ENCODE measurements at places on chromosomes 4 and X. TPM values are rescaled to one million over a fixed set of nuclear protein-coding genes. Genes with fewer than 3 reads are reported as not detected.

The CCDC158 gene
- total RNA-seq = 4.3 TPM

The LRIT3 gene
- 0.59 TPM for total RNA-seq

DNA sequence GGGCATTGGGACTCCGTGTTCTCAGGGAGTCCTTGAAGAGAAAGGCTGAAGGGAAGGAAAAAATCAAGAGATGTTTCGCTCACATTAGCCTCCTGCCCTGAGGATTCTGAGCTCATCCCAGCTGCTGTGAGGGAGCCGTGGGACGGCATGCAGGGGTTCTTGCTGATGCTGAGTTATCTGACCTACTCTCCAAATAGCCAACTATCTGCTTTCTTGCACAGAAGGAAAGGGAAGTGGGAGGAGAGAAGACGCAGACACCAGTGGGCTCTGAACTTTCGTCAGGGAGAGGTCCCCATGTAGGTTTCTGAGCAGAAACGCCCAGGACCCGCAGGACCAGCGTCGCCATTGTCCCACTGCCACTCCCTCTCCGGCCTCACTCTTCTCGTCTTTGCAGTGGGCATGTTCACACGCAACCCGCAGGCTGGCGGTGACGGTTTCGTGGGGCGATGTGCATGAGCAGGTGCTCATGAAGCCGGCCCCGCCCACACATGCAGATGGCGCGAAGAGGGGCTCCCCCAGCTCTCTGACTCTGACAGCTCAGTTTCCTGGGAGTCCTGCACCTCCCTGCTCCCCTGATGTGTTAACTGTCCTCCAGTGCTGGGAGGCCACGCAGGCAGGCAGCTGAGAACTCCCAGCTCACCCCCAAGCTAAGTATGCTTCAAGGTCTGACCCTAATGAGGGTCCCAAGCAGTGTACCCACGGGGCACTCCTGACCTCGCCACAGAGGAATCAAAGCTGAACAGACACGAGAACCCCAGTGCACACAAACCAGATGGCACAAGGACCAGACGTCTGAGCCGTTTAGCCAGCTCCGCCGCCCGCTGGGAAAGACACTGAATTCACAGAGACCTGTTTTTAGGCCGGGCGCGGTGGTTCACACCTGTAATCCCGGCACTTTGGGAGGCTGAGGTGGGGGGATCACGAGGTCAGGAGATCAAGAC, 13.6 kb upstream of the ABLIM2 start:
- no peak overlapping the region for H3K4me3 ChIP-seq
- H3K4me1 ChIP-seq = no peaks in the 10 kb centered on the region
- H3K27me3 ChIP-seq = peaks cover 4% of the 10 kb centered on the region
- H3K36me3 ChIP-seq = no peaks in the 10 kb centered on the region
- no peak overlapping the region for H3K27ac ChIP-seq

The MGARP gene
- total RNA-seq = 3.8 TPM

DNA sequence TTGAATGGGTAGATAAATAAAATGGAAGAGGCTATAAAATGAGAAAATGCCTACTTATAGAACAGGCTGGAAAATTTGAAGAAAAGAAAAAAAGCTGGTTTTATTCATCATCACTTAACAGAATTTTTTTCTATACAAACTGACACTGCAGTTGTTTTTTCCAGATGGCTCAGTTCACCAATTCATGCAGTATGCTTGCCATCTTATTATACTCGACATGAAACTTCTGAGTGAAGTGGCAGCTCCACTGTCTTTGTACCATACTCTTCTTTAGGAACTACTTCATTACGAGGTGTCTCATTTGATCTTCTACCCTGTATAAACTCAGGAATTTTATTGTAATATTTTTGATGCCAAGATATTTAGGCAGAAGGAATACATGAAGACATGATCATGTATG, 153.0 kb downstream of the KDM6A start:
- no peaks in the 10 kb centered on the region for H3K36me3 ChIP-seq
- no peak overlapping the region for H3K27ac ChIP-seq
- DNase-seq = no peak
- no peaks in the 10 kb centered on the region for H3K4me1 ChIP-seq

- H3K4me1 ChIP-seq = no peaks in the 10 kb centered on the region
- no peaks in the 10 kb centered on the region for H3K27me3 ChIP-seq
- H3K4me3 ChIP-seq = no peak overlapping the region
- H3K27ac ChIP-seq = no peak overlapping the region
Measured at GRCh38 chr4:119643306-119644042, 14.9 kb upstream of the PDE5A start.

- H3K4me1 ChIP-seq = no peaks in the 10 kb centered on the region
- H3K4me3 ChIP-seq = no peak overlapping the region
- H3K27me3 ChIP-seq = peaks cover 13% of the 10 kb centered on the region
- DNase-seq = no peak
- H3K36me3 ChIP-seq = no peaks in the 10 kb centered on the region
Measured at GRCh38 chrX:74446876-74447275, 25.6 kb downstream of the SLC16A2 start.

The ASB12 gene
- 0.29 TPM for total RNA-seq

DNA sequence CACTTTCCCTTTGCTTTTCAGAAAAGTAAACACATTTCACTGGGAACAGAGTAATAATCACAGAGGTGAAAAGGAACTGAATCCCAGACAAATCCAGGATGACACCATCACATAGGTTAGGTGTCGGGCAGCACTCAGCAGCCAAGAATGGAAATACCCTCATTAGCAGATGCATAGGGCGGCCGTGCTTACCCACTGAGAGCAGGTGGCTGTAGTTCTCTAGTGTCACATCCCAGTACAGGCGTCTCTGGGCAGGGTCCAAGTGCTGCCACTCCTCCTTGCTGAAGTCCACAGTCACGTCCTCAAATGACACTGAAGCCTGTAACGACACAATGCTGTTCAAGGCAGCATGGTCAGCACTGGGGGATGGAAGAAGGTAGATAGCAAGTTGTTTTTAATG, 26.9 kb downstream of the ZNF41 start:
- no peaks in the 10 kb centered on the region for H3K36me3 ChIP-seq
- no peaks in the 10 kb centered on the region for H3K4me1 ChIP-seq
- H3K4me3 ChIP-seq = no peak overlapping the region
- no peak for DNase-seq
- peaks cover 2% of the 10 kb centered on the region for H3K27me3 ChIP-seq

- no peaks in the 10 kb centered on the region for H3K36me3 ChIP-seq
- H3K27ac ChIP-seq = no peak overlapping the region
- no peak for DNase-seq
- no peak overlapping the region for H3K4me3 ChIP-seq
- H3K4me1 ChIP-seq = no peaks in the 10 kb centered on the region
- no peaks in the 10 kb centered on the region for H3K27me3 ChIP-seq
Measured at GRCh38 chr4:11548597-11549082, 119.9 kb upstream of the HS3ST1 start.

The HS3ST1 gene
- 3.8 TPM for total RNA-seq

The UGT2B15 gene
- 2.0 TPM for total RNA-seq

- H3K27me3 ChIP-seq = no peaks in the 10 kb centered on the region
- H3K4me1 ChIP-seq = no peaks in the 10 kb centered on the region
- H3K36me3 ChIP-seq = no peaks in the 10 kb centered on the region
- no peak overlapping the region for H3K4me3 ChIP-seq
- no peak for DNase-seq
- no peak overlapping the region for H3K27ac ChIP-seq
Measured at GRCh38 chr4:160772668-160773067, 1391.1 kb downstream of the FSTL5 start.

GRCh38 chrX:14618177-14618965, 89.0 kb downstream of the GLRA2 start:
- no peaks in the 10 kb centered on the region for H3K27me3 ChIP-seq
- H3K36me3 ChIP-seq = no peaks in the 10 kb centered on the region
- H3K4me3 ChIP-seq = no peak overlapping the region
- no peak overlapping the region for H3K27ac ChIP-seq
- no peak for DNase-seq
- no peaks in the 10 kb centered on the region for H3K4me1 ChIP-seq

DNA sequence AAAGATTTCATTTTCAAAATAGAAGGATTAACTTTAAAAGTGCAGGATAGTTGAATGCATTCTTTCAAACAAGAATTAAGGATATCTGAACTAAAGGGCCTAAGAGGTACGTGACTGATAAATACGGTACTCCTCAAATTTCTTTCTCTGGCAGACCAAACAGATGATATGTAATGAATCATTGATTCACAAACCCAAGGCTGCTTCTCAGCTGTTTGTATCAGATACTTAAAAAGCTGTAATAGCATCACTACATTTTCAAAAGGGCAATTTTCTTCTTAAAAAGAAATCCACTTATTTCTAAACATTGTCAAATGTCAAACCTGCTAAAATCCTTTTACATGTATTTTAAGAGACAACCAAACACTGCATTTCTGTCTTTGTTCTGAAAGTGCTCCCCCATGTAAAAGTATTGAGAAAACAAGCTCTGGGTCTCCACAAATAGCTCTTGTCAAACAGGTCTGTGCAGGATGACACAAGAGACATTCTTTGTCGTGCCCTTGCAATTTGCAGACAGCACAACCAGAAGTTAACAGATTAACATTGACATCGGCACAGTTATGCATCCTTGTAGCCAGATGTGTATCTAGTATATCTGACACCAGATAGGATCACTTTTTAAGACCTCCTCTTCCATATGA, 82.0 kb downstream of the MANBA start:
- no peak overlapping the region for H3K4me3 ChIP-seq
- no peak for DNase-seq
- H3K36me3 ChIP-seq = peaks cover 7% of the 10 kb centered on the region
- no peak overlapping the region for H3K27ac ChIP-seq

The TKTL1 gene
- not detected for total RNA-seq

The ITIH6 gene
- 1.3 TPM for total RNA-seq

- DNase-seq = no peak
- no peak overlapping the region for H3K4me3 ChIP-seq
- H3K27me3 ChIP-seq = peaks cover 52% of the 10 kb centered on the region
- H3K27ac ChIP-seq = no peak overlapping the region
Measured at GRCh38 chrX:39582091-39582490, 515.7 kb downstream of the BCOR start.

The CT45A1 gene
- not detected for total RNA-seq

DNA sequence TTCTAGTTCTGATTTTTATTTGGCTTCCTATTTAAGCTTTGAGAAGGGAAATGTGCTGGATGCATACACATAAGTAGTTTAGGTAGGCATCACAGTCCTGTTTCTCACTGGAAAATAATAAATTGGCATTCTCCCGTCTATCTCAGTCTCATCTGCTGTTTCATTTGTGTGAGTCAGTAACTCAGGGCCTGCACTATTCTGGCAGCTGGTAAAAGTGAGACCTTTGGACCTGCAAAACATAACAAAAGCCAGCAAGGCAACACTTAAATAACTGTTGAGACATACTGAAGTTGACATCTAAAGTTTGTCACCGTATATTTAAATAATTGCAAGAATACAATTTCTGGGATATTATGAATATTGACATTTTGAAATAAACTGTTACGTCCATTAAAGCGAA, 8.6 kb upstream of the UBQLN2 start:
- no peaks in the 10 kb centered on the region for H3K36me3 ChIP-seq
- H3K27me3 ChIP-seq = no peaks in the 10 kb centered on the region
- no peaks in the 10 kb centered on the region for H3K4me1 ChIP-seq
- no peak overlapping the region for H3K27ac ChIP-seq

GRCh38 chrX:33808636-33809035, 323.5 kb downstream of the FAM47A start:
- no peaks in the 10 kb centered on the region for H3K27me3 ChIP-seq
- H3K36me3 ChIP-seq = no peaks in the 10 kb centered on the region
- DNase-seq = no peak

GRCh38 chr4:7983296-7983695, 43.6 kb upstream of the AFAP1 start:
- no peaks in the 10 kb centered on the region for H3K27me3 ChIP-seq
- no peak overlapping the region for H3K27ac ChIP-seq
- no peak overlapping the region for H3K4me3 ChIP-seq
- H3K4me1 ChIP-seq = no peaks in the 10 kb centered on the region
- H3K36me3 ChIP-seq = no peaks in the 10 kb centered on the region
- no peak for DNase-seq

- H3K27me3 ChIP-seq = peaks cover 62% of the 10 kb centered on the region
- no peaks in the 10 kb centered on the region for H3K4me1 ChIP-seq
- H3K4me3 ChIP-seq = no peak within 1 kb of the TSS
- DNase-seq = no peak
- no peaks in the 10 kb centered on the region for H3K36me3 ChIP-seq
Measured at GRCh38 chrX:153780678-153781427, at the start of gene SRPK3. TSS of gene SRPK3 (plus strand) at chrX:153781041. CDS start at chrX:153781087, 46 bp downstream.

The NPY1R gene
- total RNA-seq = 61.0 TPM

GRCh38 chr4:129583868-129584267, 487.9 kb downstream of the C4orf33 start:
- no peak overlapping the region for H3K27ac ChIP-seq
- no peak overlapping the region for H3K4me3 ChIP-seq
- no peaks in the 10 kb centered on the region for H3K27me3 ChIP-seq
- no peak for DNase-seq

- no peaks in the 10 kb centered on the region for H3K4me1 ChIP-seq
- no peaks in the 10 kb centered on the region for H3K27me3 ChIP-seq
- no peak overlapping the region for H3K4me3 ChIP-seq
- no peak overlapping the region for H3K27ac ChIP-seq
- no peaks in the 10 kb centered on the region for H3K36me3 ChIP-seq
Measured at GRCh38 chr4:111890412-111890811, 254.8 kb upstream of the FAM241A start.

DNA sequence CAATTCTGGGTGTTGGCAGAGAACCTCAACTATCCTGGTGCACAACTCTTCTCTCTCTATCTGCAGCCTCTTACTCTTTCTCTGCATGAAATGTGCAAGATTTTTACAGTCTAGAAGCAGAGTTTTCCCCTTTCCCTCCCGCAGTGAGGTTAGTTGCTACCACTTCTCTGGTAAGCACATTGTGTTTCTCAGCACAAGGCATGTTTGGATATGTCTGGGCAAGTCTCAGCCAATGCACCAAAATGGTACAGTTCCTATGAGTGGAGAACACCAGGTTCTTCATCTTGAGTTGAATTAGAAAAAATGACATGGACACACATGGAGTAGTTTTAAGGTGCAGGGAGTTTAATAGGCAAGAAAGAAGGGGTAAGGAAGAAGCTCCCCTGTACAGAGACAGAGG, 187.0 kb downstream of the CCNG2 start:
- no peak overlapping the region for H3K27ac ChIP-seq
- DNase-seq = no peak
- H3K4me1 ChIP-seq = no peaks in the 10 kb centered on the region
- H3K36me3 ChIP-seq = no peaks in the 10 kb centered on the region
- no peaks in the 10 kb centered on the region for H3K27me3 ChIP-seq

Measured in breast epithelium (tissue), 4 donors.